Hematopoietic multipotent progenitor cell treated with erythropoietin and hydrocortisone succinate and interleukin-3 and kit ligand, for 4 days (in vitro differentiated cells): ENCODE measurements at places on chromosomes 2 and 18.

DNA sequence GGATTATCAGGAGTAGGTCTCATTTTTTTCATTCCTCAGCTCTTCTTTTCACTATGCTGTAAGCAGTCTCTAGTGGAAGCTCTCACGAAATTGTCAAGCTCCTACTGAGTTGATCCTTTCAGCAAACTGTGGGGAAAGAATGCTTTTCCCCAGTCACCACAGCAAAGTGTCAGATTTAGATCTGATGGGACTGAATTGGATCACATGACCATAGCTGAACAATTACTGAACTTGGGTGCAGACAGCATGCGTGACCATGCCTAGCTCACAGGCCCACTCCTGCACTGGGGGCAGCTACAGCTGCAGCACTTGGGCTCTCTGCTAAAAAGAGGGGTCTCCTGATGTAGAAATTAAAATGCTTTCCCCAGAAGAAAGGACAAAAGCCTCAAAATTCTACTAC lies 3.1 kb downstream of the ARHGAP15 start:
- peak; percentile 77 for DNase-seq

- no peak for DNase-seq
Observed at GRCh38 chr2:17043173-17043572, 377.5 kb upstream of the CYRIA start.

- no peak for DNase-seq
Observed at GRCh38 chr18:39053571-39053970, 1488.0 kb upstream of the CELF4 start.

- DNase-seq, result no peak
Observed at GRCh38 chr2:99674090-99674489, 184.3 kb upstream of the REV1 start.

- DNase-seq, result no peak
Observed at GRCh38 chr18:32280188-32280783, 90.4 kb downstream of the MEP1B start.
